ENCODE measurements at places on chromosomes 1 and 21.

DNA sequence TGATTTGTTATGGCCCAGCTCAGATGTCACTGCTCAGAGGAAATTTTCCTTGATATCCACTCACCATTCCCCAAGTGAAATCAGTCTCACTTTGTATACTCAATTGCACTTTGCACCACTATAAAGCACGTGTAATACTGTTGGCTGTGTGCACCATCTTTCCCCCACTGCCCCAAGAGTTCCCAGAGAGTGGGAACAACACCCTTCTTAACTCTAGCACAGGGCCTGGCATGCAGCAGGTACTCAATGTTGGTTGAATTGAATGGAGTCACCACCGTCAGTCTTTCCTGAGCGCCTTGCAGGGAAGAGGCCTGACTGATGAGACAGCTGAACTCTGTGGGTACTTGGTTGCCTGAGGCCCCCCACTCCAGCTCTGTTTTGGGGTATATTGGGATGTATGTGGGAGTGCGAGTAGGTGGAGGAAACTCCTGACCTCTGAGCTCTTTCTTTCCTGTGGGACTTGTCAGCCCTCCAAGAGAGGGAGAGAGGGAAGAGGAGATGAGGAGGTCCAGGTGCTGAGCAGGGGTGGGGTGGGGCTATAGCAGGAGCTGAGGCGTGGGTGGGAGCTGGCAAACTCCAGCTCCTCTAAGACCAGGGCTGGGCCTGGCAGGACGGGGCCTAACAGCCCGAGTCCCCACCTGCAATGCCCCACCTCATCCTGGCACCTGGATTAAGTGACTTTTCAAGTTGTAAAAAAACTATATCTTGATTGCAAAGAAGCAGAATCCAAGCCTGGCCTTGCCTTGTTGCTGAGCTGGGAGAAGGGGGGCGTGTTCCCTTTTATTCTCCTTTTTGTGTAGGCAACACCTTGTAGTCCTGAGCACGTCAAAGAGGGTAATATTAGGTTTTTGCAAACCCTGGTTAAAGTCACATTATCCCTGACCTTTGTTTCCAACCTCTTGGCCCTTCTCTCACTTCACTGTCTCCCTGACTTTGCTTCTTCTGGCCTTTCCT is 19.4 kb upstream of the WASF2 start:
- DNase-seq, result peak; percentile 50

DNA sequence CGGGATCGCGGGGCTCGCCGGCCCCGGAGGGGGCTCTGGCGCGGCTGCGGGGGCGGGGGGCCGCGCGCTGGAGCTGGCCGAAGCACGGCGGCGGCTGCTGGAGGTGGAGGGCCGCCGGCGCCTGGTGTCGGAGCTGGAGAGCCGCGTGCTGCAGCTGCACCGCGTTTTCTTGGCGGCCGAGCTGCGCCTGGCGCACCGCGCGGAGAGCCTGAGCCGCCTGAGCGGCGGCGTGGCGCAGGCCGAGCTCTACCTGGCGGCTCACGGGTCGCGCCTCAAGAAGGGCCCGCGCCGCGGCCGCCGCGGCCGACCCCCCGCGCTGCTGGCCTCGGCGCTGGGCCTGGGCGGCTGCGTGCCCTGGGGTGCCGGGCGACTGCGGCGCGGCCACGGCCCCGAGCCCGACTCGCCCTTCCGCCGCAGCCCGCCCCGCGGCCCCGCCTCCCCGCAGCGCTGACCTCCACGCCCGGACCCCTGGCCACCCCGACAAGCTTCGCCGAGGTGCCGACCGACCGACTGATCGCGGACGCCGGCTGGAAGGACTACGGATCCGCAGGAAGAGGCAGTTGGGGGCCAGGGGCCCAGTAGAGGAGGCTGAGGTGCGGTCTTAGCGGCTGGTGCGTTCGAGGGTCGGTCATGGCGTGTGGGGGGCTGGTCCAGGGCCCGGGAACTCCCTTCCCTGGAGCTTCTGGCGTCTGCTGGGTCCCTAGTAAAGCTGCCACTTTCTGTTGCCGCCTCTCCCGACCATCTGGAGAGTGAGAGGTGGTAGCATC is 711 bp downstream of the TRNP1 start:
- DNase-seq, result no peak

DNA sequence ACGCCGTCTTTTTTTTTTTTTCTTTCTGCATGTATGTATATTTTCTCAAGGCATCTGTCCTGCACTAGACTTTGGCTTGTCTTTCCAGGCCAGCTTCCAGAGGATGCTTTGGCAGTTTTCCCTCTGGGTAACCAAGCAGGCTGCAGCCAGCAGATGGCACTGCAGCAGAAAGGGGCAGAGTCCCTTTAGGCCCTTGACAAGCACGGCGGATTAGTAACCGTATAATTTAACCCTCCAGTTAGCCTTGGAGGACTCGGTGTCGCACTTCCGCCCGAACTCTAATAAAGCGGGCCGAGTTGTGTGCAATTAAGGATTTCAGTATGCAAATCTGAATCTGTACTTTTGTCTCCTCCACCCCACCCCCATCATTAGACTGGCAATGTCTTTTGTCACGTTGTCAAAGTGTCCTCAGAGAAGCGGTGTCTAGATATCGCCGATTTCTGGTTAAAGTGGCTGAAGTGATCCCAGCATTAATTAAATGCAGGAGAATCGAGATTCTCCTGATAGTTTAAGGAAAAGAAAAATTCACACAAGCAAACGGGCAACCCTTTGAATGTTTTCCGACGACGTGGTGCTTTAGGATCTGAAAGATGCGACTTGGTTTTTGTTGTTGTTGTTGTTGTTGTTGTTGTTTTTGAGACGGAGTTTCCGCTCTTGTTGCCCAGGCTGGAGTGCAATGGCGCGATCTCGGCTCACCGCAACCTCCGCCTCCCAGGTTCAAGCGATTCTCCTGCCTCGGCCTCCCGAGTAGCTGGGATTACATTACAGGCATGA is 1.1 kb upstream of the TMEM167B start:
- DNase-seq, result peak; percentile 74

DNA sequence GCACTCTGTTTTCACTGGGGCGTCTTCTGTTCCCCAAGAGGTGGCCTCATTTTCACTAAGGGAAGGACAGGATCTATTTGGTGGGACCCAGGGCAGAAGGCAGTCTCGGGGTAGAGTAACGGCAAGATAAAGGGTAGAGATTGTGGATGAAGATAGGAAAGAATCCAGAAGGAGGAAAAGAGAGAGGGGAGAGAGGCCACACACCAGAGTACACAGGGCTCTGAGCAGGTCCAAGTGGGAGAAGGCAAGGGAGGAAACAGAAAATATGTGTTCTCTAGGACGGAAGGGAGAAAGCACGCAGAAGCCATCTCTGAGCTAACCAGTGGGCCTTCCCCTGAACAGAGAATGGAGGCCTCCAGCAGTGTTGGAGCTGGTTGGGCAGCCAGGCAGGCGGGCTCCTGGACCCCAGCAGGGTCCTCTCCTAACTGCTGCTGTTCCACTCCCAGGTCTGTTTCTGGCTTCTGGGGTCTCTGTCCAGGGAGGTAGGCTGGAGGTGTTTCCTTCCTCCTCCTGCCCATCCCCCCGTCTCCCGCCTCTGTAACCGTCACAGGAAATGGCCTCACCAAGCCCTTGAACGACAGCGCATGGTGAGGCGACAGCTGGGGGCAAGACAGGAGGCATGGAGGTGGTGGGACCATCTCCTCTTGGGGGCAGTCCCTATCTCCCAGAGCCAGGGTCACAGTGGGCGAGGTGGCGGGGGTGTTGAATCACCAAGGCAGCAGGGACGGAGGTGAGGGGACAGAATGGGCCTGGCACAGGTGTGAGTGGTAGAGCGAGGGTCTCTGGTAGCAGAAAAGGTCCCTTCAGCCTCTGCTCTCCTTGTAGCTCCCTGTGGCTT is 649 bp downstream of the PTPN7 start:
- no peak for DNase-seq

GRCh38 chr1:236534151-236534651 is 10.4 kb downstream of the LGALS8 start:
- peak; percentile 67 for DNase-seq

DNA sequence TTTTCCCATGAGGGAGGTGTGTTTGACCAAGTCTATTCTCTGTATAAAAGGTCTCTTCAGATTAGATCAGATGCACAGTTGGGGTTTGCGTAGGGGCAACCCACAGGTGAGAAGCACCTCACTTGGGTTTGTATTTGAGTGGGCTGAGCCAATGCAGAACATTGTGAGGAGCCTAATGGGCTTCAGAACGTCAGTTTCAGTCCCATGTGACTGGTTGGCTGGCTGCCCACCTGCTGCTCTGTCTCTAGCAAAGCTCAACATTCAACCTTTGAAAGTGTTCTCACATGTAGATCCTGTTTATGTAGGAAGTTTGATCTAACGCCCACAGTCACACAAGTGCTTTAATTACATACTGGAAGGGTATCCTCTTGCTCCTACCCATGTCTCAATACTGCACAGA is 105.5 kb downstream of the FASLG start:
- no peak for DNase-seq

- no peak for DNase-seq
Measured at GRCh38 chr1:185010361-185010760, 35.0 kb upstream of the RNF2 start.

DNA sequence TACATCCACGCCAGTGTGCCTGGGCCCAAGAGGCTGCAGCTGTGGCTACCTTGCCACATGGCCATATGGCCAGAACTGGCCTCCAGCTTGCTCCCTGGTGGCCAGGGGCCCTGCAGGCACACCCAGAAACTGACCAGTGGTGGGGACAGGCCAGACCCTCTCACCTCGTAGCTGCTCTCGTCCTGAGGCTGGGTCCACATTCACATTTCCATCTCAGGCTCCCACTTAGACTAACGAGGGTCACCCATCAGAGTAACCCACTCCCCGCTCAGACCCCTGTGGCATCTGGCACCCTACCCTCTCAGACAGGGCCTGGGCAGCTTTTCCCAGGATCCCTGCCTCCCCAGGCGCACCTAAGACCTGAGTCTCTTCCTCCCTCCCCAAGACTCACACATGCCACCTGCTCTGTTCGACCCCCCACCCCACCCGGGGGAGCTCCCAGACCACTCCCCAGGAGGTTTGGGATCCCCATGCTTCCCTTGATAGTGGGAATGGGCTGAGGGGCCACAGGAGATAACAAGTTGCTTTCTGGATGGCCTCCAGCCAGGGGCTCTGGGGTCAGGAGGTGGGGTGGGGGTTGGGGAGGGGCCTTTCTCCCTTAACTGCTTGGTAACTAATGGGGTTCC is 21.3 kb upstream of the RNU1-4 start:
- DNase-seq, result no peak

- peak; percentile 92 for DNase-seq
Measured at GRCh38 chr1:198937231-198938031, 298.6 kb downstream of the PTPRC start.

DNA sequence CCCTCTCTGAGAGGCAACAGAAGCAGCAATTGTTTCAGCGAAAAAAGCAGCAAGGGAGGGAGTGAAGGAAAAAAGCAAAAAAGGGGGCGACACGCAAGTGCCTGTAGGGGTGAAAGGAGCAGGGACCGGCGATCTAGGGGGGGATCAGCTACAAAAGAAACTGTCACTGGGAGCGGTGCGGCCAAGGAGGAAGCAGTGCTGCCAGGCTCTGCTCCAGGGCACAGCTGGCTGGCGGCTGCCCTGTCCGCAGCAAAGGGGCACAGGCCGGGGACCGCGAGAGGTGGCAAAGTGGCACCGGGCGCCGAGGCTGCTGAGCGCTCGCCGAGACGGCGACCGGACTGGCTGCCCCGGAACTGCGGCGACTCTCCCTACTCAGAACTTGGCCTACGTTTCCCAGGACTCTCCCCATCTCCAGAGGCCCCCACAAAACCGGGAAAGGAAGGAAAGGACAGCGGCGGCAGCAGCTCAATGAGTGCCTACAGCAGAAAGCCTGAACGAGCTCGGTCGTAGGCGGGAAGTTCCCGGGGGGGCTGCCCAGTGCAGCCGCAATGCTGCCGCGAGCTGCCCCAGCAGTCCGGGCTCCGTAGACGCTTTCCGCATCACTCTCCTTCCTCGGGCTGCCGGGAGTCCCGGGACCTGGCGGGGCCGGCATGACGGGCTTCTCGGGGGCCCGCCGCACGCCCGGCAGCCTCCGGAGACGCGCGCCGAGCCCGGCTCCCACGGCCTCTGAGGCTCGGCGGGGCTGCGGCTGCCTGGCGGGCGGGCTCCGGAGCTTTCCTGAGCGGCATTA is 1.0 kb upstream of the CDKN2C start:
- peak; percentile 39 for DNase-seq

- peak; percentile 36 for DNase-seq
Measured at GRCh38 chr21:25813917-25814316, 79.1 kb downstream of the GABPA start.

DNA sequence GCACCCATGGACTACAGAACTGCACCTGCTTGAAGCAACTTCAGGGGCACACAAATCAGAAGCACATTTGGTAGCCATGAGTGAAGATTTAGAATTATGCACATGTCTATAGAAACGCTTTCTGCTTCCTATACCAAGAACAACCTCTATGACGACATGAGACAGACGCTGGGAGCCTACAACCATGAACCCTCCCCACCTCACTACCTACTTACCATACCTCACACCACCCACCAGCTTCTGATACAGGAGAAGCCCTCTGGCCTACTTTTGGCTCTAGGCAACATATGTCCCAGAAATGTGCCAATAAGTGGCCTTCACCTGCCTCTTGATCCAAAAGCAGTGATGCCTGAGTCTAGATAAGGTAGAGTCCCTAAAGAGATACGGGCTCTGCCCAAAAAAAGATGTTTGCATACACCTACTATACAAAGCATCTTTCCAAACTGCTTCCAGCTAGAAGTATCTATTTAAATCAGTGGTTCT is 58.5 kb downstream of the SLC45A1 start:
- DNase-seq, result no peak

- DNase-seq, result no peak
Measured at GRCh38 chr1:244063498-244063897, 12.4 kb downstream of the ZBTB18 start.

- DNase-seq, result peak; percentile 49
Measured at GRCh38 chr1:160078512-160079195, 2.7 kb upstream of the KCNJ9 start.

DNA sequence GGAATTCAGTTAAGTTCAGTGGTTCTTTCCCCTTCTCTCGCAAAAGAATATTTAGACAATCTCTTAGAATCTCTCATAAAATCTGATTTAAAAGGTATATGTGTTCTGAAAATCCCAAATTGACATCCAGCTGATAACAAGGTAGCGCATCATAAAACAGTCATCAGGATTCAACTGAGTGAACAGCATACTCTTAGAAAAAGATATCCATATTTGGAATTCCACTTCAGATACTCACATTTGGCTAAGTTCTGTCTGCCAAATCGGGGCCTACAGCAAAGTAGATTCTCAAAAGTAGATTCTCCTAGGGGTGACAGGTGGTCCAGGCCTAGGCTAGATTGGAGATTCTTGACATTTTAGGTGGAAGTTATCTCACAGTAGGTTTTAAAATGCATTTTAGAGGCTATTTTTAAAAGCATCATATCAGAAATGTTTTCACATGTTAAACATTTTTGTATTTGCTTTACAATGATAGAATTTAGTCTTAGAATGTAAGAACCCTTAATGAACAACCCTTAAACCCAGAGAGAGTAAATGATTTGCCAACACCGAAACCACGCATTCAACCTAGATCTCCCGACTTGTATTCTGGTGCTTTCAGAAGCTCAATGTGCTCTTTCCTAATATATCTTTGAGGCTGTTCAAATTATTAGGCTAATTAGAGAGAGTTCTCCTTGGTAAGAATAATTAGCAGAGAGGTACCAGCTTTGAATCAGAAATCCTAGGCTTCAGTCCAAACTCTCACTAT is 318.9 kb downstream of the LMO4 start:
- no peak for DNase-seq

- DNase-seq, result peak; percentile 92
Measured at GRCh38 chr1:86616871-86617270, 70.0 kb downstream of the CLCA4 start.

All from epithelial cell of esophagus (primary cell).